ENCODE measurements at places on chromosomes 3 and 15. TPM values are rescaled to one million over a fixed set of nuclear protein-coding genes. Genes with fewer than 3 reads are reported as not detected.
A peak's percentile ranks its signal among the peaks of the same experiment; 100 is the strongest.

The CEMIP gene
- 0.54 TPM for polyA plus RNA-seq

The MED12L gene
- 0.40 TPM for polyA plus RNA-seq

The GPR62 gene
- polyA plus RNA-seq = 0.05 TPM

The PIERCE2 gene
- 3.3 TPM for polyA plus RNA-seq

The CSNK1G1 gene
- 11.0 TPM for polyA plus RNA-seq

The CELSR3 gene
- 4.8 TPM for polyA plus RNA-seq

The CDHR4 gene
- polyA plus RNA-seq = 1.1 TPM

The ATG7 gene
- polyA plus RNA-seq = 27.2 TPM

The CCR5 gene
- not detected for polyA plus RNA-seq

The SKOR1 gene
- polyA plus RNA-seq = 0.11 TPM

The PTH1R gene
- polyA plus RNA-seq = 0.76 TPM

The GOLGA6B gene
- not detected for polyA plus RNA-seq

The GALK2 gene
- polyA plus RNA-seq = 26.8 TPM

The CLDN16 gene
- 0.21 TPM for polyA plus RNA-seq

DNA sequence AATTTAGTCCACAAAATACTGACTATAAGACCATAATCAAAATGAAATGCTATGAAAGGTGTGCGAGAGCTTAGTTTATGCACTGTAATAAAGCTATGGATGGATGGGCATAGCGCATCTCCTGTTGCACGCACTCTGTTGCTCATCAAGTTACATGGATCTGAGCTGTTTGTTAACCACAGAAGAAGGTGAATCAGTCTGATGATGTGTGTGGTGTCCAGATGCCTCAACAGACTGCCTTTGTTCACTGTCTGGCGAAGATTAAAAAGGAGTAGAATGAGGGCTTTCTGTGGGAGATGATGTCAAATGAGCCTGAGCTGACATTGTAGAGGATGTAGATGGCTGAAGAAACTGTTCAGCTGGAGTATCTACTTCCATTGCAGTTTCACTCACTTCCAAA is 36.1 kb downstream of the NSMCE3 start:
- DNase-seq = no peak

- DNase-seq = no peak
Observed at GRCh38 chr15:83854950-83855707, 201.2 kb downstream of the ADAMTSL3 start.

- DNase-seq = peak; percentile 40
Observed at GRCh38 chr15:60035344-60035743, 31.2 kb downstream of the FOXB1 start.

- peak; percentile 45 for DNase-seq
Observed at GRCh38 chr15:70098461-70099166, 897 bp upstream of the TLE3 start.

GRCh38 chr3:5312290-5312689 is 124.8 kb downstream of the EDEM1 start:
- no peak for DNase-seq

- DNase-seq = no peak
Observed at GRCh38 chr3:159839561-159840379, 148.9 kb upstream of the IL12A start.

- no peak for DNase-seq
Observed at GRCh38 chr3:112738366-112738765, 97.4 kb upstream of the CCDC80 start.

GRCh38 chr3:85313380-85313779 is 354.6 kb downstream of the CADM2 start:
- no peak for DNase-seq

- DNase-seq = no peak
Observed at GRCh38 chr3:52233968-52234367, 5.0 kb downstream of the TWF2 start.

GRCh38 chr15:41483115-41483514 is 10.6 kb upstream of the ITPKA start:
- no peak for DNase-seq

DNA sequence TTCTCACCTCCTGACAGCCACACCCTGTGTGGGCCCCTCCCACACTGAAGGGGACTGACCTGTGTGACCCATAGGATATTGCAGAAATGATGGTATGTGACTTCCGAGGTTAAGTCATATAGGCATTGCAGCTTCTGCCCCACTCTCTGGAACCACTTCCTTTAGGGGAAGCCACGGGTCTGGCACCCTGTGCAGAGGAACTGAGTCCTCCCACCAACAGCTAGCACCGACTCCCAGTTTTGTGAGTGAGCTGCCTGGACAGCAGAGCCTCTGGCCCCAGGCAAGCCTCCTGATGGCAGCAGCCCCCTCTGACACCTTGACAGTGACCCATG is 24.6 kb upstream of the SLC6A6 start:
- DNase-seq = no peak

DNA sequence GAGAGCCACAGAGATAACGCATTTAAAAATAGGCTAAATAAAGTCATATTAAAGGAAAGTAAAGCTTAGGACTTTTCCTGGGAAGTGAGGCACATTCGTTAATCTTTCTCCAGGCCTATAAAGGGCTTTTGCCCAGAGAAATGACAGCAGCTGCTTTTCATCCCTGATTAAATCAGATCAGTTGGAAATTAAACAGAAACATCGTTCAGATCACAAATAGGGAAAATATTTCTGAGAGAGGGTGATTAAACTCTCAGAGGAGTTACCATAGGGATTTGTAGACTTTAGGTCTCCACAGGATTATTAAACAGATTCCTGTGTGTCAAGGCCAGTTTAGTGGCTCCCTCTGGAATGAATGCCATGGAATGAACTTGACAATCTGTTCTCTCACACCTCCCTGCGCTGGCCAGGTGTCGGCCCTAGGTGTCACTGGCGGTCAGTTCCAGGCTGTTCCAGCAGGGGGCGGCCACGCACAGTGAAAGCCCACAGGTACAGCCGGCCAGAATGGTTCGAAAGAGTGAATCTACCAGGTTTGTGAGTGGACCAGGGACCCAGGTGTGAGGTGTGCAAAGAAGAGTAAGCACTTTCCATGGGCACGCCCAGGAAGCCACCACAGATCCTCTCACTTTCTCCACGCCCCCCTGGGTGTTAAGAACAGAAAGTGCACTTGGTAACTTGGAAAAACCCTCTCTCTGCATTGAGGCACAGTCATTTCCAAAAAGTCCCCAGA is 253.0 kb upstream of the RASGRP1 start:
- DNase-seq = peak; percentile 47

DNA sequence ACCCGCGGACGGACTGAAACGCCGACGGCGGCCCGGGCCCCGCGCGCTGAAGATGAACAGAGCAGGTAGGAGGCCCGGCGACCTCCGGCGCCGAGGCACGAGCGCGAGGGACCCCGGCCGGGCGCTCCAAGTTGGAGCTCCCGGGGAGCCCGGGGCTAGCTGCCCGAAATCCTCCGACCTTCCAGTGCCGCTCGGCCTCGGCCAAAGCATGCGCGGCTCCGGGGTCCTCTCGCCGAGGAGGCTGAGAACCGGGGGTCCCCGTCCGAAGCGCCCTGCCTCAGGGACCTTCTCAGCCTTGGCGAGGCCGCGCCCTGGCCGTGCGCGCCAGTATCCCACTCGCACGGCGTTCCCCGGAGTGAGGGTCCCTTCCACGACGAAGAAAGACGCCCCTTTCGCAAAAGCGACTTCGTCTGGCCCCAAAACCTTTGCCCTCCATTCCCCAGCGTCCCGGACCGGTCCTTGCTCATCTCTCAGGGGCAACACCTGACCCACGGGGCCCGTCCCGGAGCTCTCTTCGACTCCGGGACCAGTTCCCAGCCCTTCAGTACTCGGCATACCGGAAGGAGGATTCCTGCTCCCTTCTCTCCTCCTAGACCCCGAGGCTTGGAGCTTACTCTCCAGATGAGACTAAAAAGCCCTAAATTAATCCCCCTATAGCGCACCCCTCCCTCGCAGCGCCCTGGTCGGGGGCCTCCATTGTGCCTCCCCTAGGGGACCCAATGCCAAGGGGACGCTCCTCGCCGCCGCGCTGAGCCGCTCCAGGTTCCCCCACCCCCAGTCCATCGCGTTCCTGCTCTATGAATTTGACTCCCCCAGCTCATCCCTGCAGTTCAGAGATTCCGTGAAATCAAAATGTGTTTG is 7.7 kb upstream of the FGD5 start:
- no peak for DNase-seq

DNA sequence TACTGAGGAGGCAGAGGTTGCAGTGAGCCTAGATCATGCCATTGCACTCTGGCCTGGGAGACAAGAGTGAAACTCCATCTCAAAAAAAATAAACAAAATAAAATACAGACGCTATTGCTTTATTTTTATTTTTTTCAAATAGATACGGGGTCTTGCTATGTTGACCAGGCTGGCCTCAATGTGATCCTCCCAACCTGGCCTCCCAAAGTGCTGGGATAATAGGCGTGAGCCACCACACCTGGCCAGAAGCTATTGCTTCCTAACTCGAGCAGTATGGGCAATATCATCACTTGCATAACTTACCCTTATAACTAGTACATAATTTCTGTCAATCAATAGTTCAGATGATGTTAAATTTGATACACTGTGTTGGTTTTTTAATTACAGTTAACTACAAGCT is 3.0 kb downstream of the ARF4 start:
- no peak for DNase-seq

DNA sequence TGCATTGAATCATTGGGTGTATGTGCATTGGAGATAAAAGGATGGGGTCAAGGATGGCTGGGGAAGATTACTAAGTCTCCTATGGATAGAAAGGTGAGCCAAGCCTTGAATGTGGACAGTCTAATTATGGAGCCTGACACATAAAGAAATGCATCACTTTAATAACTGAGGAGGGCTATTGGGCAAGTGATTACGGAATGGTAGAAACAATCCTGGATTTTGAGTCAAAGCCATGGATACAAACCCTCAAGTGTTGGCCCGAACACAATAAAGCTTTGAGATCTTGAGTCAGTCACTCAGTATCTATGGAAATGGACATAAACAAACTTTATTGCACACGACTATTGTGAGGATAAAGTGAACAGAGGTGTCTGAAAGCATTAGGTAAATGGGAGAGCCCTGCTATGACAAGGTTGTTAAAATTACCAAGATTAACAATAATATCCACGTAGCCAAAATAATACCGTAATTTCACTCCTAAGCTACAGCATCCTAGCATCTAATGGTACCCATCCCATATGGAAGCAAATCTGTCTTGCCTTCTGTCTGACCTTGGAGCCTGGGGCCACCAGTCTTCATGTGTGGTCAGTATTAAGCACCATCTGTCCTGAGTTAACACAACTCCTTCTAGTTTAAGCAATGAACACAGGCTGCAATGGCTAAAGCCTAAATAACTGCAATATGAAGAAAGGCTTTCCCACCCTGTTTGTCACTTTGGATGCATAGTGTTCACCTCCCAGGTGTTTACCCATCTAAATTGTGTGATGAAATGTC is 136.9 kb upstream of the PRICKLE2 start:
- DNase-seq = no peak

DNA sequence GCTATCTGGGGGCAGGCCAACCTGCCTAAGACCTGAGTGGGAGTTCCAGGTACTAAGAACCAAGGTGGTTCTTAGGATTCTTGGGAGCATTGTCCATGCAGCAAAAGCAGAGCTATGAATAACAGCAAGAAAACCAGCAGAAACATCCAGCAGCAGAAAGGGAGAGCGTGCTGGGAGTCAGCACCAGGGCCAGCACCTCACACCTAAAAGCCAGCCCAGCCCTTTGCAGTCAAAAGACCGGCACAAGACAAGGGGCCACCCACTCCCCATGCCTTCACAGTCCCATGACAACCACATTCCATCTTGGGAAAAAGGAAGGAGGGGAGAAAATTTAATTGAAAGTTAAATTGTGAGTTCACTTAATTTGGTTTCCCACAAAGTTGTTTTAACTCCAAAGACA is 364.9 kb downstream of the AGBL1 start:
- no peak for DNase-seq

- no peak for DNase-seq
Observed at GRCh38 chr15:87131067-87131466, 1051.4 kb downstream of the AGBL1 start.

GRCh38 chr3:119663885-119664284 is 3.5 kb upstream of the POPDC2 start:
- no peak for DNase-seq

- no peak for DNase-seq
Observed at GRCh38 chr15:30979457-30979856, 12.0 kb downstream of the MTMR10 start.

GRCh38 chr3:52215351-52215750 is 10.1 kb downstream of the TLR9 start:
- DNase-seq = no peak

Data from A549 (cell line).